ENCODE measurements at places on chromosomes 2 and 18.

GRCh38 chr2:177525351-177525924 lies 132.9 kb downstream of the AGPS start:
- DNase-seq = no peak

GRCh38 chr2:175063741-175064140 lies 58.6 kb upstream of the CHN1 start:
- no peak for DNase-seq

GRCh38 chr2:103002954-103003353 lies 241.1 kb downstream of the TMEM182 start:
- no peak for DNase-seq

DNA sequence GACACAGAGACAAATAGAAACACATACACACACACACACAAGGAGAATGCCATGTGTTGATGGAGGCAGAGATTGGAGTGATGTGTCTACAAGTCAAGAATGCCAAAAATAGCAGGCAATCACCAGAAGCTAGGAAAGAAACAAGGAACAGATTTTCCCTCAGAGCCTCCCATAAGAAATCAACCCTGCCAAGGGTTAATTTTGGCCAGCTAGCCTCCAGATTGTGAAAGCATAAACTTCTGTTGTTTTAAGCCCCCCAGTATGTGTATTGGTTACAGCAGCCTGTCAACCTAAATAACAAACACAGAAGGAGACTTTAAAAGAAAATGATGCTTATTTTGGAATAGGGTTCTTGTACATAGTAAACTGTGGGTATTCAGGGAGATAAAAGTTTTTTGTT lies 5.6 kb upstream of the STK39 start:
- DNase-seq = no peak

DNA sequence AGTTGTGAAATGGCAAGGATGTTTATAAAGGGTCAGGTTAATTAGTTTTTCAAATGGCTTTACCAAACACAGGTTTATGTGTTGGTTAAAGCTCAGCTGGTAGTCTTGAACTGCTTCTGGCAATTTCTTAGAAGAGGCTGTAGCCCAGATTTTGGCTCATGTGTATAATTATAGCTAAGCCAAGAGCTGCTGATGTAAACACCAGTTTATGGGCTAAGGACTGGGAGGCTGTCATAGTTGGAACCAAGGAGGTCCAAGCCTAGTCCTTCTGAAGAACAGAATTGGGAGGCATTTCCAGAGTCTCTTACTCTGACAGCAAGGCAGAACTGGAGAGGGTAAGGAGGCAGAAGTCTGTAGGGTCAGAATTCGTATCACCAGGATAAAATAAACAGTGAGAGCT lies 25.4 kb downstream of the UBE2E3 start:
- no peak for DNase-seq

GRCh38 chr2:202643012-202643858 lies 8.5 kb downstream of the FAM117B start:
- no peak for DNase-seq

DNA sequence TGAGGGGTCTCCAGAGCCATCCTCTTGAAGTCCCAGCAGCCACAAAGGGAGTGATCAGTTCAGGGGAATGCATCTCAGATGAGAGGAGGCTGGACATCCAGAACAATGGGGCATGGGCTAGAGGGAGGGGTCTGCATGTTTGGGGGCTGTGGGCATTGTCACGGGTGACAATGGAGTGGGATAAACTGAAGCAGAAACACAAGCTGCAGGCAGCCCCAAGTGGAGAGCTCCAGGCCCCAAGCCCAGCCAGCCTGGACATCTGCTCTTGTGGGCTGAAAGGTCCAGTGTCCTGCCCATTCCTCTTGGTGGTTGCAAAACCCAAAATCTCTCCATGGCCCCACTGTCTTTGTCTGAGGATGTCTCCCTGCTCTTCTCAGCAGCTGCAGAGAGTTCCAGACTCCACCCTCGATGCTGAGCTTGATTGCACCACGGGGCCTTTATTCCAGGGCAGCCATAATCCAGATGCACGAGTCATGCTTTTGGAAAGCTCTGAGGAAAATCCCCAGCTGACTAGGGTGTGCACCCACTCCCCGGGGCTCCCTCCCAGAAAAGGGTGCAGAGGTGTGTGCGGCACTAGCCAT lies 149.4 kb downstream of the TNS1 start:
- DNase-seq = no peak

All from stimulated activated CD4-positive, alpha-beta T cell treated with anti-CD3 and anti-CD28 coated beads, Interleukin-12 subunit alpha, Interleukin-12 subunit beta, amount 100 ng/mL, for 24 hours (primary cell).